ENCODE measurements at places on chromosomes 5 and 9.
A peak's percentile ranks its signal among the peaks of the same experiment; 100 is the strongest.

GRCh38 chr5:153490118-153491037 lies at the start of gene GRIA1:
GRIA1 (plus strand) TSS chr5:153490670.
- no peak for DNase-seq

GRCh38 chr5:161382685-161383084 lies 163.8 kb downstream of the GABRB2 start:
- DNase-seq: no peak

GRCh38 chr9:107005201-107005600 lies 142.2 kb downstream of the ZNF462 start:
- DNase-seq: no peak

GRCh38 chr5:158152136-158152535 lies 293.2 kb upstream of the CLINT1 start:
- DNase-seq: no peak

- DNase-seq: no peak
These were observed 25.8 kb downstream of the LHX3 start for GRCh38 chr9:136179101-136179616.

DNA sequence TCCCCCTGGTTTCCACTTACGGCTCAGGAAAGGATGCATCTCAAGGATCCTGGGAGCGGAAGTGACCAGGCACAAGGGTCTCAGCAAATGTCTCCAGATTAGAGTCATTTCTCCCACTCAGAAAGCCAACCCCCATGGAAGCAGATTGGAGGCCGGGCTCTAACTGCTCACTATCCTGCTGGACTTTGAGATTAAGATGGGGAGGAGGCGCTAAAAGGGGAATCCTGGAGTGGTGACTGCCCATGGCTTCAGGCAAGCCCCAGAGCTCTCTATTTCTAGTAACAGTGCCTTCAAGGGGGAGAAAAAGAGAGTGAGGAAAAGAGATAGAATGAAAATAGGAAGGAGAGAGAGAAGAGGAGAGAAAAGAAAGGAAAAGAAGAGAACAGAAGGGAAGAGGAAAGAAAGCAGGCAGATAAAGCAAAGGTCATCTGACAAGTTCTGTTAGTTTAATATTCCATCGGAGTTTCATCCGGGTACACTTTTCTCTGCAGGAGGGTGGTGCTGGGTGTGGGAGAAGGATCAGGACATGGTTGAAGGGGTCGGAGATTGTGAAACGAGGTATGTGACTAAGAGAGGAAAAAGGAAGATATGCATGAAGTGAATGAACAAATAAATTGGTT lies at the start of gene AGXT2:
TSS of gene AGXT2 (minus strand) at position 165 of the 620 bp plus-strand sequence. CDS start at position 108, 57 bp downstream.
- no peak for DNase-seq

DNA sequence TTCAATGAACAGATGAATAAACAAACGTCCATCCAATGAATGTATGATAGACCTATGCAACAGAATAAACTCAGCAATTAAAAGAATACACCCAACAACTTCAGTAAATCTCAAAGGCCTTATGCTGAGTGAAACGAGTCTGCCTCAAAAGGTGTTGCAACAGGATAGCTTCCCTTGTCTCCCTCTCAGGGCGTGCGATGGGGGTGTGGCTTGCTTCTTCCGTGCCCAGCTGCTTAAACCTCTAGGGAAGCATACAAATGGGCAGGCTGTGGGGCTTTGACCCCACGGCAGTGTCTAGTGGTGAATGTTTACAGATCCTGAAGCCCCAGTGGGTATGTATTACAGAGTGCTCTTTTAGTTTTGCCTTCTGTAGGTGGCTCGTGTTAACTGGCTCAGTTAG lies 87.0 kb upstream of the CCL21 start:
- DNase-seq: no peak

DNA sequence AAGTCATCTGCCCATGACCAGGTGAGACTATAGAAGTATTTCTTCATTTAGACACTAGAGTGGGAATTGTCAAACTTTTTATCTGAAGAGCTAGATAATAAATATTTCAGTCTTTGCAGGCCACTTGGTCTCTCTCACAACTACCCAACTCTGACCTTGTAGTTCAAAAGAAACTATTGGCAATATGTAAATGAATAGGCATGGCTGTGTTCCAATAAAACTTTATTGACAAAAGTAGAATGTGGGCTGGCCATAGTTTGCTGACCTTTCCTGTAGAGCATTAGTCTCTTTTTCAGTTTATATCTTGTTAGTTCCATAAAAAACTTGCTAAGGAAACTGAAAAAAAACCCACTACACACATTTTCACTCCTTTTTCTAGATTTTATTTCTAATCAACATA lies 535.5 kb downstream of the PRR16 start:
- DNase-seq: no peak

GRCh38 chr5:36459176-36460135 lies 146.9 kb upstream of the SLC1A3 start:
- peak; percentile 42 for DNase-seq

DNA sequence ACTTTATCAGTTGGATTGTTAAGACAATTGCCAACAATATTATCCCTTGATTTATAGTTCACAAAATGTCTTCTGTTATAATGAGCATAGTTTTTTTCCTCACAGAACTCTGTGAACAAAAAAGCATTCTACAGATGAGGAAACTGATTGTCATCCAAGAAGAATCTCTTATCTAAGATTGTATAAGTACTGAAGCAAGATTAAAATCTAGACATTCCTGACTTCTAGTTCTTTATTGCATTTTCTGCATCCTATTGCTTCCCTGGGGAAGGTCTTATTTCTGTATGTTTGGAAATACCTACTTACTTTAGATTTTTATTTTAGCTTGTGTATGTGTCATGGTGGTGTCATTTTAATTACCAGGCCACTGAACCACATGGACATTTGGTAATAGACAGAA lies 884.9 kb upstream of the WWC1 start:
- no peak for DNase-seq

GRCh38 chr5:143376911-143377813 lies 26.3 kb downstream of the NR3C1 start:
- DNase-seq: no peak

DNA sequence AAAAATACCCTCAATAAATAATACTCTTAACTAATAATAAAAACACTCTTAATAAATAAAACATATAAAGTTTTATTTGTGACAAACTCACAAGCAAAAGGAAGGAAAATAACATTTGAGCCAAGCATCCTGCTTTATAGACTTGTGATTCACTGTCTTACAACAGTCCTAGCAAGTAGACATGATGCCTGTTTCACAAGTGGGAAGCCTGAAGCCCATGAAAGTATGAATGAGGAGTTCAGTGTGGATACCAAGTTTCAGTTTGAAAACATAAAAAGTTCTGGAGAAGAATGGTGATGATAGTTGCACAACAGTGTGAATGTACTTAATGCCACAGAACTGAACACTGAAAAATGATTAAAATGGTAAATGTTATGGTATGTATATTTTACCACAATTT lies 10.9 kb downstream of the HABP4 start:
- DNase-seq: no peak

GRCh38 chr5:141135030-141135717 lies at the start of gene PCDHB5:
PCDHB5 (plus strand) TSS chr5:141135206; CDS start chr5:141135435, 229 bp downstream.
- DNase-seq: no peak

GRCh38 chr9:76901801-76902200 lies 4.1 kb downstream of the PRUNE2 start:
- DNase-seq: no peak

- DNase-seq: no peak
These were observed 32.8 kb upstream of the GALNT10 start for GRCh38 chr5:154157483-154158378.

- no peak for DNase-seq
These were observed 96.6 kb downstream of the GALNT10 start for GRCh38 chr5:154287136-154287535.

- no peak for DNase-seq
These were observed 652.0 kb downstream of the MTRR start for GRCh38 chr5:8520917-8521316.

DNA sequence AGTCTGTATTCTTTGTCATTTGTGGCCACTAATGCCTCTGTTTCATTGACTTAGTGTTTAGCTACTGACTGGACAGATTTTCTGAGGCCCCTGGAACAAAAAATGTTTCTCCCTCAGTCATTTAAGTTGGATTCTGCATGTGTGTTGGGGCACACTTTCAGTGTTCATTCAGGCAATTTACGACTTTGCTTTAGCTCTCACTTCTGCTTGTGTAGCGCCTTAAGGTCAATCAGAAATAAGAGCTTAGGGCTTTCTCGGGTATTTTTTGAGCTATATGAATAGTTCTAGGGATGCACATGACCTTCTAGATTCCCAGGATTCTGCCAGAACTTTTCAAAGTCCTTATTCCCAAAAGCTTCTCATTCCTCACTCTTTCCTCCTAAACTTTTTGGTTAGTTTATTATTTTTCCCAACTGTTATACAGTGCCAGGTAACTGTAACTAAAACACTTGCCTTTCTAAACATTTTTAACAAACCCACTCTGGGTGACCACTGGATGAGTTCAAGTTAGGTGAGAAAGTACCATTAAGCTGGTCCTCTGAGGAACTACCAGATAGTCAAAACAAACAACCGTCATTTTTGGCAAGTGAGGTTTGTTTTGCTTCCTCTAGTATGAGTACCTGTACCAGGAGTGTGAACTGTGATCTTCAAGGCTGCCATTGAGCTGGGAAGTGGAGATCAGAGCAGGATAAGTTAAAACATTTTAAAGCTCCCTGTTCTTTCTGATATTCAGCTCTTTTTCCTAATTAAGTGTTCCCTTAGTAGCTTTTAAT lies 571.3 kb upstream of the TLE4 start:
- no peak for DNase-seq

DNA sequence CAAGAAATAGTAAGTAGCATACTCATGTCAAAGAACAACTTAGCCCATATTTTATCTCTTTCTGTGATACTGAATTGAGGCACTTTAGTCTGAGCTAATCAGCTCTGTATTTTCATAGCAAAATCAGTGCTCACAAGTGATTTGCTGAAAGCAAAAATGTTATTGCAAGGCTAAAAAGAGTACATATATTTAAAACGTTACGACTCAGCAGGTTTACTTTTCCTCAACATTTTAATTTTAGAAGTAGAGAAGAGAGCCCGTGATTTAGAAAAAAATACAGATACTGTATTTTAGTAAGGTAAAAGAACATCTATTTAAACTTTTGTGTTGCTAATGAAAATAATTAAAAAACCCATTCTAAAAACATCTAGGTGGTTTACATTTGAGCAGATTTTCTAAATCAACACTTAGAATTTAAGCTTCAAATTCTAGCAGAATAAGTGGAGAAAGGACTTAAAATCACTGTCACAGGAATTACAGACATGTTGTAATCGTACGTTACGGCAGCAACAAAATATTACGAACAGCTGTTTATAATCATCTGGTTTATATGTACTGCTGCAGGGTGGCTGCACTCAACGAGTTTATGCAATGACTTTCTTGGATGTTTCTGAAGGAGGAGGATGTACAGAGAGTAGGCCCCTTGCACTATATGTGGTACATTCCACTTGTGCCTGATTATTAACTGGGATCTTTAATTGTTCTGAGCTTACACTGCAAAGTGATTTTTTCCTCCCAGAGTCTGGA lies 20.1 kb downstream of the SREK1 start:
- no peak for DNase-seq

DNA sequence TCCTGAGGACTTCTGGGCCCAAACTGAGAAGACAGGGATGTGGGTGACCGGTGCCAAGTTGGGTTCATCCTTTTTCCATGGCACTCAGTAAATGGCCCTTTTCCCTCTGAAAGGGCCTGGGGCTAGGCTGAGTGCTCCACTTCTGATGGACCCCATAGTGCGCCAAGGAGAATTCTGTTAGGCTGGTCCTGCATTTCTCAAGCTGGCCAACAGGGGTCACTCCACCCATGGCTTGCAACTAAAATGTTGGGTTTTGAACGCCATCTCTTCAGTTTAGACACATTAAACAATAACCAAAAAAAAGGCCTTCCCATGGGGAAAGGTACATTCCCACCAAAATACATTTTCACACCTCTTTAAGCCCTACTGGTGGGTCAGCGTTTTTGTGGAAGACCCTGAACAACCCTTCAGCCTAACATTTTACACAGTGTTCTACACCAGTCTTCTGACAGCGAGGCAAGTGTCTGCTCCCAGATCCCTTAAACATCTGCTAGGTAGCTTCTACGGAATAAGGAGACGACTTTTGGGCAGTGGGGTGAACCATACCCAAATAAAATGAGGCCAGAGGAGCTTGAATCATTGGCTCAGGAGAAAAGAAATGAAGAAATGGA lies 27.3 kb downstream of the CNTFR start:
- no peak for DNase-seq

GRCh38 chr5:116825486-116825885 lies 250.9 kb upstream of the SEMA6A start:
- no peak for DNase-seq

GRCh38 chr5:111574311-111574710 lies 62.0 kb upstream of the STARD4 start:
- DNase-seq: no peak

- DNase-seq: no peak
These were observed 1236.0 kb downstream of the MAT2B start for GRCh38 chr5:164741376-164741775.

GRCh38 chr5:174532455-174533453 lies 191.6 kb upstream of the MSX2 start:
- peak; percentile 96 for DNase-seq

DNA sequence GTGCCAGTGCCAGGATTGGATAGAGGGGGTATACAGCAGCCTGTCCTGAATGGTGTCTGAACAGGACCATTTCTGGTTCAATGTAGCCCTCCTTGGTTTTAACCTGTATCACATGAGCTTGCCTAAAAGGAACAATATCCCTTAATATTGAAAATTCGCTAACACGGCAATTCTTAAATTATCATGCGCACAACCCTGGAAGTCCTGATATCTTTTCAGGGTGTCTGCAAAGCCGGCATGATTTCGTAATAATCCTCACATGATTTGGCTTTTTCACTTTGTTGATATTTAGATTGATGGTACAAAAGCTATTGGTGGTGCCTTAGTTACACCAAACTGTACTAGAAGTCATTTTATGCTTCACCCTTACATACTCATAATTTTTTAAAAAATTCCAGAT lies 53.2 kb downstream of the PCSK1 start:
- DNase-seq: no peak

DNA sequence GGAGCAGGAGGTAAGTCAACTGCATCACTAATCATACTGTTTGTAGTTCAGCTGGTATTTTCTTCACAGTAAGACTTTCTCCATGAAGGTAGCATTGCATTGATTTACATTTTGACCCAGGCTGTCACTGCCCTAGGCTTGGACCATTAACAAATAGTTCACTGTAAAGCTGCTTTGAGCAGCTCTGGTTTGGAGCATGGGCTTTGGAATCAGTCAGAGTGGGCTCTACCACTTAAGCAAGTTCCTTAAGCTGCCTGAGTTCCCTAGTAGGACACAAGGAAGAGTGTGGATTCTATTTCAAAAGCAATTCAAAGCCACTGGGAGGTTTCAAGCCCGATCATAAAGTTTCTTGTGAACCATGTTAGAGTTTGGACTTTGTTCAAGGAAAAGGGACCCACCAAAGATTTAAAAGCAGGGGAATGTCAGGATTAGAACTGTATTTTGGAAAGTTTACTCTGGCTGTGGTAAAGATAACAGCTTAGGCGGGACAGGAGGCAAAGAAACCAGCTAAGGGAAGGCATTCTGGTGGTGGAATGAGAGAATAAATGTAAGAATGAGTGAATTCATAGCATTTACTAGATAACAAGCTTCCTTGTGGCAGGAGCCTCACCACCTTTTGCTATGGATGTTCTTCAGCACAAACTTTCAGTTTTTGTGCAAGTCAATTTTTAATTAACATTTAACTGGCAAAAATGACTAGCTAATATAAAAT lies 12.3 kb upstream of the PANK3 start:
- DNase-seq: peak; percentile 24

GRCh38 chr5:124301850-124302249 lies 444.6 kb downstream of the ZNF608 start:
- no peak for DNase-seq
